Endothelial cell of umbilical vein (primary cell): ENCODE measurements at places on chromosomes 1 and 21.

GRCh38 chr1:163981500-163982030 lies 577.4 kb upstream of the PBX1 start:
- no peaks in the 10 kb centered on the region for H3K4me1 ChIP-seq
- H3K4me3 ChIP-seq = no peak overlapping the region
- no peak overlapping the region for H3K27ac ChIP-seq

DNA sequence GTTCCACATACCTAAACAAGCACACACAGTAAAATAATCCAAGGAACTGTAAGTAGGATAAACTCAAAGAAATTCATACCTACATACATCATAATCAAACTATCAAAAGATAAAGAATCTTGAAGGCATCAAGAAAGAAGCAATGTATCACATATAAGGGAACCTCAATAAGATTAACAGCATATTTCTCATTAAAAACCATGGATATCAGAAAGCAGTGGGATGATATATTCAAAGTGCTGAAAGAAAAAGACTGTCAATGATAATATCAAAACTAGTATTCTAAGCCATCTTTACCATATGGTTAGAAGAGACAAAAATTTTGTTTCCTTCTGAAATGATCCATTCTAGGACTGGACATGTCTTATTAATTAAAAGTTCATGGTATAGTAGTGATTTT lies 37.1 kb upstream of the ADAM30 start:
- H3K4me1 ChIP-seq = no peaks in the 10 kb centered on the region
- H3K36me3 ChIP-seq = peaks cover 2% of the 10 kb centered on the region
- H3K27me3 ChIP-seq = no peaks in the 10 kb centered on the region
- no peak overlapping the region for H3K4me3 ChIP-seq

DNA sequence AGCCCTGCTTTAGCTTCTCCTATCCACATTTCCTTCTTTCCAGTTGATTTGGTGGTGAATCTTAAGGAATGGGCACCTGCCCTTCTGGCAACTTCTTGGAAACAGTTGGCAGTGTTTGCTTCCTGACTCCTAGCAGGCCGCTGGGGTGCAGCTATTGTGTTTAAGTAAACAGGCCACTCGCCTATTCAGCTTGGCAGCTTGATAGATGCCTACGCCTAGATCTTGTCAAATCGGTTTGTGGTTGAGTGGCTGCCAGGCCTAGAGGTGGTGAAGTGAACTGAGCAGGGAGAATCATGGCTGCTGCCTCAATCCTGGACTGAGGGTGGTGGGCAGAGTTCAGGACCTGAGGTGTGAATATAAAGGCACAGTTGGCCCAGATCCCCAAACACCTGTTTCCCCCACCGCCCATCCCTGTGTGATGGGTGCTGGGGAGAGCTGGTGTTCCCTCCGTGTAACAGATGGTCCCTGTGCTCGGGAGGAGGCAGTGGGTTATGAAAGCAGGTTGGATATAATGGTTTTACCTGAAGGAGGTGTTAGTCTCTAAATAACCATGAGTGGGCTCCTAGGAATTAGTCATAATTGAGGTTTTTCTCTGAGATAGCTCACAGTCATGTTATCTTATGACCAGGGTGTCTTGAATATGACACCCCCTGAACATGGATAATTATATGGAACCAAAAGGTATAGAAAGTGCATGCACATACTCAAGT lies 940 bp upstream of the PLA2G2C start:
- DNase-seq = no peak
- H3K27ac ChIP-seq = no peak overlapping the region
- peaks cover 22% of the 10 kb centered on the region for H3K27me3 ChIP-seq
- H3K36me3 ChIP-seq = no peaks in the 10 kb centered on the region
- no peak overlapping the region for H3K4me3 ChIP-seq
- peaks cover 4% of the 10 kb centered on the region for H3K4me1 ChIP-seq

GRCh38 chr1:180893614-180894013 lies 19.1 kb upstream of the KIAA1614 start:
- H3K27ac ChIP-seq = no peak overlapping the region
- no peak overlapping the region for H3K4me3 ChIP-seq
- no peaks in the 10 kb centered on the region for H3K27me3 ChIP-seq
- no peaks in the 10 kb centered on the region for H3K36me3 ChIP-seq

GRCh38 chr1:82632155-82632554 lies 831.4 kb downstream of the ADGRL2 start:
- H3K4me3 ChIP-seq = no peak overlapping the region
- H3K36me3 ChIP-seq = no peaks in the 10 kb centered on the region
- no peaks in the 10 kb centered on the region for H3K27me3 ChIP-seq
- H3K4me1 ChIP-seq = peaks cover 7% of the 10 kb centered on the region

DNA sequence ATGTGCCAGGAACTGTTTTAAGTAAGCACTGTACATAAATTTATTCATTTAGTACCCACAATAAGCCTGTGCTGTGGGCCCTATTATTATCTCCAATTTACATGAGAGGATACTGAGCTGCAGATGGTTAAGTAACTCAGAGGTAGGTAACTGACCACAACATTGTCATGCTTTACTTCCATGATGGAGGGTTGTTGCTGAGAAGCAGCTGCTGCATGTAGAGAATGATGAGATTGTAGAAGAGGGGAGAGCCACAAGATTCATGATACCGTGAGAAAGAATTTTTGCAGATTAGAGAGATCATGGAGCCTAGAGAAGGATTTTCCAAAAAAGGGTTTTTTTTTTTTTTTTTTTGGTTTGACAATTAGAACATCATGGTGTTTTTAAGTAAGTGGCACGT lies 313.1 kb downstream of the PTBP2 start:
- no peaks in the 10 kb centered on the region for H3K27me3 ChIP-seq
- no peak overlapping the region for H3K27ac ChIP-seq
- DNase-seq = no peak
- H3K4me3 ChIP-seq = no peak overlapping the region

- H3K27ac ChIP-seq = no peak overlapping the region
- H3K4me1 ChIP-seq = peaks cover 34% of the 10 kb centered on the region
- no peaks in the 10 kb centered on the region for H3K36me3 ChIP-seq
- no peak for DNase-seq
These were observed 54.2 kb upstream of the SSBP3 start for GRCh38 chr1:54460351-54460750.

- H3K4me3 ChIP-seq = no peak overlapping the region
- no peaks in the 10 kb centered on the region for H3K27me3 ChIP-seq
- no peaks in the 10 kb centered on the region for H3K36me3 ChIP-seq
- no peak overlapping the region for H3K27ac ChIP-seq
These were observed 161.2 kb downstream of the NTMT2 start for GRCh38 chr1:170306948-170307347.

- DNase-seq = no peak
- peak overlapping the region; percentile 76 for H3K27ac ChIP-seq
- H3K36me3 ChIP-seq = no peaks in the 10 kb centered on the region
- peaks cover 27% of the 10 kb centered on the region for H3K4me1 ChIP-seq
- H3K27me3 ChIP-seq = peaks cover 48% of the 10 kb centered on the region
- peak overlapping the region; percentile 52 for H3K4me3 ChIP-seq
These were observed 609 bp upstream of the ATF3 start for GRCh38 chr1:212607913-212608391.

- H3K36me3 ChIP-seq = no peaks in the 10 kb centered on the region
- H3K4me3 ChIP-seq = no peak overlapping the region
- peaks cover 13% of the 10 kb centered on the region for H3K4me1 ChIP-seq
- no peaks in the 10 kb centered on the region for H3K27me3 ChIP-seq
- no peak for DNase-seq
These were observed 187.9 kb downstream of the HIVEP3 start for GRCh38 chr1:41730806-41731205.

GRCh38 chr1:71908871-71909390 lies 373.4 kb downstream of the NEGR1 start:
- no peak for DNase-seq
- no peaks in the 10 kb centered on the region for H3K27me3 ChIP-seq
- no peaks in the 10 kb centered on the region for H3K36me3 ChIP-seq
- no peaks in the 10 kb centered on the region for H3K4me1 ChIP-seq
- H3K4me3 ChIP-seq = no peak overlapping the region
- no peak overlapping the region for H3K27ac ChIP-seq

GRCh38 chr21:26753822-26754221 lies 91.4 kb downstream of the ADAMTS1 start:
- peaks cover 3% of the 10 kb centered on the region for H3K27me3 ChIP-seq
- no peaks in the 10 kb centered on the region for H3K4me1 ChIP-seq
- H3K36me3 ChIP-seq = no peaks in the 10 kb centered on the region
- H3K4me3 ChIP-seq = no peak overlapping the region

GRCh38 chr1:84851839-84852238 lies 41.2 kb downstream of the LPAR3 start:
- H3K36me3 ChIP-seq = no peaks in the 10 kb centered on the region
- DNase-seq = no peak
- H3K4me1 ChIP-seq = peaks cover 23% of the 10 kb centered on the region
- H3K4me3 ChIP-seq = no peak overlapping the region
- H3K27ac ChIP-seq = no peak overlapping the region

DNA sequence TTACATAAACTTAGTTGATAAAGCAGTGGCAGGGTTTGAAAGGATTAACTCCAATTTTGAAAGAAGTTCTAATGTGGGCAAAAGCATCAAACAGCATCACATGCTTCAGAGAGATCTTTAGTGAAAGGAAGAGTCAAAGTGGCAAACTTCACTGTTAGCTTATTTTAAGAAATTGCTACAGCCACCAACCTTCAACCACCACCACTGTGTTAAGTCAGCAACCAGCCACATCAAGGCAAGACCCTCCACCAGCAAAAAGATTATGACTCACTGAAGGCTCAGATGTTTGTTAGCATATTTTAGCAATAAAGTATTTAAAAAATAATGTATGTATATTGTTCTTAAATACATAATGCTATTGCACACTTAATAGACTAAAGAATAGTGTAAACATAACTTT lies 21.3 kb upstream of the MAGI3 start:
- H3K27ac ChIP-seq = no peak overlapping the region
- H3K4me1 ChIP-seq = no peaks in the 10 kb centered on the region
- DNase-seq = no peak
- H3K4me3 ChIP-seq = no peak overlapping the region
- H3K27me3 ChIP-seq = no peaks in the 10 kb centered on the region

GRCh38 chr1:68010090-68010489 lies 40.3 kb downstream of the DIRAS3 start:
- H3K4me1 ChIP-seq = peaks cover 12% of the 10 kb centered on the region
- no peaks in the 10 kb centered on the region for H3K36me3 ChIP-seq
- no peaks in the 10 kb centered on the region for H3K27me3 ChIP-seq

DNA sequence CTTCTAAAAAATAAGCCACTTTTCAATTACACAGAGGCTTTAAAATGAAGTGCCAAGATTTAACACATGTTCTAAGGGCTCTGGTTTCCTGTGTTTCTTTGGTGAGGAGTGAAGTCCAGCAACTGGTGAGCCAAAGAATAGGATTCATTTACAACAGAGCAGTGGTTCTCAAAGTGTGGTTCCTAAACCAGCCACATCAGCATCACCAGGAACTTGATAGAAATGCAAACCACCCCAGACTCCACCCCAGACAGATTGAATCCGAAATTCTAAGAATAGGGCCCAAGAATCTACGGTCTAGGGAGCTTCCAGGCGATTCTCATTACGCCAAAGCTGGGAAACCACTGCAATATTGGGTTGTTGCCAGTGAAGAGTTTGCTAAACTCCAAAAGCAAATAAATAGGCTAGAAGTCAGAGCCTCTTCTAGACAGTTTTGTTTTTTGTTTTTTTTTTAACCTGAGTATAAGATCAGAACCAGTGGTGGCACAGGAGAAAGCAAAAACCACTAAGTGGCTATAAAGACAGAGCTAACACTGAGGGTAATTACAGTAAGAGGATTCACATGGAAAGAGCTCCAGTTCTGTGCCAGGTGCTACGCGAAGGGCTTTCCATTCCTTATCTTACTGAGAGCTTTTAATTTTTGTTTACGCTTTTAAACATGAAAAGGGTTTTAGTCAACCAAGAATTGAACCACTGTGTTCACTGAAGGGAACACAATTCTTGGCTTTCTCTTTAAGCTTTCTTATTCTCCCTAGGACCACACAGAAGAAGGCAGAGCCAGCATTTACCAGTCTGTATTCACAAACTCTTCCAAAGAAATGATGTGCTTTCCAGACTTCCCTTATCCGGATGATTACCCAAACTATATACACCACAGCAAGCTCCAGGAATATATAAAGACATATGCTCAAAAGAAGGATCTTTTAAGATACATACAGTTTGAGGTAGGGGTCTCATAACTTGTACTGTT lies 42.4 kb upstream of the FMO2 start:
- H3K4me1 ChIP-seq = no peaks in the 10 kb centered on the region
- no peak overlapping the region for H3K4me3 ChIP-seq
- no peak for DNase-seq
- no peak overlapping the region for H3K27ac ChIP-seq

- no peaks in the 10 kb centered on the region for H3K4me1 ChIP-seq
- H3K36me3 ChIP-seq = no peaks in the 10 kb centered on the region
- H3K27me3 ChIP-seq = no peaks in the 10 kb centered on the region
- H3K27ac ChIP-seq = no peak overlapping the region
- no peak overlapping the region for H3K4me3 ChIP-seq
These were observed 56.9 kb upstream of the MAP1LC3C start for GRCh38 chr1:242055749-242056320.

- H3K27me3 ChIP-seq = no peaks in the 10 kb centered on the region
- no peaks in the 10 kb centered on the region for H3K36me3 ChIP-seq
- no peak overlapping the region for H3K27ac ChIP-seq
- no peaks in the 10 kb centered on the region for H3K4me1 ChIP-seq
These were observed 170.4 kb downstream of the ACTL8 start for GRCh38 chr1:17925290-17926237.

DNA sequence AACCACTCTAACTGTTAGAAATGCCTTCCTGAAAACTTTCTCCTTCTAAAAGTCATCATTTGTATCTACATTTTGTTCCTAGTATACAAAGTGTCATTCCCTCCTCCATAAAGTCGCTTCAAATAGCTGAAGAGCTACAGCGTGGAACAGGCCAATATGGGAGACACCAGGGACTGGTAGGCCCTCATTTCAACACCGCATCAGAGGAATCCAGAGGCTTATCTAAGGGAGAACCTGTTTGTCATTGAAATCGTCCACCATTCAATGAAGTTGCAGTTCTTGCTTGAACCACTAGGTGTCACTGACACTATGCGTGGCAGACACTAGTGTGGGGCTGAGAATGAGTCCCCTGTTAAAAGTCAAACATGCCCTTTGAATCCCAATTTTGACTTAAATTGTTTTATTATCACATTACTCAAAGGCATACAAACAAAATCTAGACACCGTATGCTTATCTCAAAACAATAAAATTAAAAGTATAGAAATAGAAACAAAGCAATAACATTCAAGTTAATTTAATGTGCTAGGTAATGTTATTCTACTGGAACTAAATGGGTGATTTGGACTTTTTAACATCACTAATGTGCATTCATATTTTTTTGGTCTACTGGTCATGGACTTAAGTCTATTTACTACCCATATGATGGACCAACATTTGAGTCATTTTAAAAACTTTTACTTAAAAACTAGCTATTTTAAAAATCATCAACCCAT lies 182.3 kb downstream of the FCRL5 start:
- H3K4me3 ChIP-seq = no peak overlapping the region
- no peaks in the 10 kb centered on the region for H3K36me3 ChIP-seq
- no peaks in the 10 kb centered on the region for H3K4me1 ChIP-seq
- peaks cover 3% of the 10 kb centered on the region for H3K27me3 ChIP-seq
- H3K27ac ChIP-seq = no peak overlapping the region
- DNase-seq = peak; percentile 71
